ENCODE measurements at places on chromosomes 4 and X.

DNA sequence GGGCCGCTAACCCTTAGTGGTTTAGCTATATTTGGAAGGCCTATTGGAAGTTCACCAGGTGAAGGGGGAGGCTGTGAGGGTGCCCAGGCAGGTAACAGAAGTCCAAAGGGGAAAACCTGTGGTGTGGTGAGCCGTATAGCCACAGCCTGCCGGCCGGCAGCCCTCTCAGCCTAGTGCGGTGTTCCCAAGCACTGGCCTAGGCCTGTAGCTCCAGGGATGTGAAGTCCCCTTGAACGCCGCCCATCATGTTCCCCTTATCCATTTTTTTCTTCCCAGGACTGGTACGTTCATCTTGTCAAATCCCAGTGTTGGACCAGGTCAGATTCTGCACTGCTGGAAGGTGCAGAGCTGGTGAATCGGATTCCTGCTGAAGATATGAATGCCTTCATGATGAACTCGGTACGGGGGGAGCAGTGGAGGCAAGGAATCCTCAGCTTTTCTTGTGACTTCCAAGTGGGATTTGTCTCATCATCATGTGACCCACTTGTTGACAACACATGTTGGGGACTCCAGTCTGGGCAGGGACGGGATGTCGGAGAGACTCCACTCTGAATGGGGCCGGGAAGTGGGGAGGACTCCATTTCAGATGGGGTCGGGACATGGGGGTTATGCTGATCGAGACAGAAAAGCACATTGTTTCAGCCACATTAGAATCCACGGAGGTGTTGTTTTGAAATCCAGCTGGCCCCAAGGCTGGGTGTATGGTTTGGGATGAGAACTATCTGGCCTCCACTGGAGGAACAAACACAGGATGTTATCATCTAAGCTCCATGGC is 39.2 kb upstream of the MSANTD1 start:
- no peak for DNase-seq

DNA sequence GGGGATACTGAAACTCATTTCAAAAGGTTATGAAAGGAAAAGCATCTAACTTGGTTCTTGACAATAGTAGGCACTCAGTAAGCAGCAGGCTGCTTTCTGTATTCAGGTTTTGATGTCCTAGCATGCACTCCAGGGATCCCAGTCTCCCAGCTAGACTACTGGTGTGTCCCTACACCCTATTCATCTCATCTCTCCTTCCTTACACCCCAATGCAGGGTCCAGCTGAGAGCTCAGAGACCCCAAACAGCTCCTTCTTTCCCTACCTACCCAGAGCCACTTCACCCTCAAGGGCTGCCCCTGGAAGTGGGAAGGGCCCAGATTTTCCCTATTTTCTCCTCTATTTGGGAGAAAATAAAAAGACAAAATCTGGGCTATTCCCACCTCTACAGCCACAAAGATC is 1.6 kb upstream of the EFNB1 start:
- DNase-seq: no peak

GRCh38 chr4:180664766-180665368 is 1578.3 kb upstream of the TENM3 start:
- DNase-seq: peak; percentile 82

- DNase-seq: no peak
Observed at GRCh38 chrX:48996969-48997368, 5.1 kb downstream of the GRIPAP1 start.

DNA sequence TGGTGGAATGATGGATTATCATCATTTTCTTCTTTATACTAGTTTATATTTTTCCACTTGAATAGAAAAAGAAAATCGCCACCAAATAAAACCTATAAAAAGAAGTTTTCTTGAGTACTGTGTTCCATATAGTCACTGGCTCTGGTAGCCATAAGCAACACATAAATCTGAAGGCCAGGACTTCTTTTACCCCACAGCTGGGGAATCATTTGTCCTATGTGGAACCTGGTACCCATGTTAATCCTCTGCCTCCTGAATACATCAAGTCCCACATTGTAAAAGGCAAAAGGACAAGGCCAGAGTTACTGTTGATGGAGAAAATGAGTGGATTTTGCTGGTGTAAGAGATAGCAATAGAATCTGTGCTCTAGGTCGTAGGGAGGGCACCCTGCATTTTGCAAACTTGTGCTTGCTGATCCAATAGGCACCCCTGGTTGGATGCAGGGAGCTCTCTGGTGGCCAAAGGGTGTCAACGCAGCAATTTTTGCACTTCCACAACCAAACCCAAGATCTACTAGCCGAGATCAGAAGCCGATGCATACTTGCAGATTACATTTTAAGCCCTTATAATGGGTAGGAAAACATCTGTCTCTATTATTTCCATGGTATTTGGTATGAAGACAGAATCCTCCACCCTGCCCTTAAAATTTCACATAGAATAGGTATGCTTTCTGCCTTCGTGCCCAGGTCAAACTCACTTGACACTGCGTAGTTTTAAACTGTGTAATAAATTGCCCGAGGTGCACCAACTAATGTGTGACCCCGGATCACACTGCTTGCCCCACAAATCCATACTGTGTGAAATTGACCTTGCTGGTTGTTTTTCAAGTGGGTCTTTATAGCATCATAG is 146.2 kb upstream of the SCML1 start:
- peak; percentile 46 for DNase-seq

DNA sequence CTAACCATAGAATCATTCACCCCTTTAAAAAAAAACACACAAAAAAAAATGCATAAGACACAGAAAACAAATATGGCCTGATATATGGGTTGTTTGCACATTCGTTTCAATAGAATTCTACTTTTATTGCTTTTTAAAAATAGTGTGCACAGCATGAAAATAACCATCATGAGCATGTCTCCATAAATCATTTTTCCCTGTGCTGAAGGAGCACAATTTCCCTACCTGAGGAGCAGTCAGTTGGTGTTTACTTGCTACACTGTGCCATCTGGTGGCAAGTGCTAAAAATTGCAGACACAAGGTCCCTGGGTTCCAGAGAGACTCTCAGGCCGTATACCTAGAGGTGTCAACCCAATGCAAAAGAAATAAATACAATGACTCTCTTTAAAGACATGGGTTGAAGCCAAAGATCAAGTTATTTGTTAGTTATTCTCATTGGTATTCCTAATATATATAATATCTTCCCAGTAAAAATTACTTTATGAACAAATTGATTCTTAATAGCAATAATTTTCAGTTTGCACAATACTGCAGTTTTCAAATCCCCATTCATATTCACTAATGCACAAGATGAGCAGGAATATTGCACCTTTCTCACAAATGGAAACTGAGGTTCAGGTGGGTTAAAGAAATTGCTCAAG is 551.4 kb downstream of the IQCM start:
- DNase-seq: peak; percentile 3

- no peak for DNase-seq
Observed at GRCh38 chrX:122133478-122133877, 1050.6 kb upstream of the GRIA3 start.

DNA sequence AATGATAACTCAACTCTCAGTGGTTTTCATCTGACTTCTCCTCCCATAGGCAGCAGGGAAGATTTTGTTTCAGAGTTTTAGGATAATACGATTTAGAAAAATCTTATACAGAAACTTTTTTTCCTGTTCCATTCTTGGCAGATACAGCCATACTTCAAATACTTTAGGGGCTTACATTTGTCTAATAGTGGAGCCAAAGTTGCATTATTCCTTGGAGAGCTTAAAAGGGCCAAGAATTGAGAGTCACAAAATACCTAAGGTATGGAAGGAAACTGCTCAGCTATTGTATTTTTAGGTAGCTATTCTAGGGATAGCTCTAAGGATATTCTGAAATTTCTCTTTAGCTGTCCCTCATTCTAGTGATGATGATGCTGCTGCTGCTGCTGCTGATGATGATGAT is 132.9 kb upstream of the PTCHD1 start:
- DNase-seq: no peak

DNA sequence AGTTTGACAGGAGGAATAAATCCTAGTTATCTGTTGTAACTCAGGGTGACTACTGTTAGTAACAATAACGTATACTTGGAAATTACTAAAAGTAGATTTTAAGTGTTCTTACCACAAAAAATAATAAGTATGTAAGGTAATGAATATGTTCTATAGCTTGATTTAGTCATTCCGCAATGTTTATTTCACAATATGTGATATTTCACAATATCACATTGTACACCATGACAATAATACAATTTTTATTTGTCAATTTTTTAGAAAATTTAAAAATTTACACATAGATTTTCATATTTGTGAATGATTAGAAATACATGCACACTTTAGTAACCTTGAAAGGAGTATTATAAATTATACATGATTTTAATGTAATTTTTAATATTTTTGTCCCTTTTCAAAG is 812.7 kb upstream of the FTHL17 start:
- no peak for DNase-seq

GRCh38 chr4:88706574-88706973 is 8.9 kb upstream of the NAP1L5 start:
- no peak for DNase-seq

GRCh38 chr4:22514001-22514400 is 1.9 kb downstream of the ADGRA3 start:
- DNase-seq: no peak

- DNase-seq: no peak
Observed at GRCh38 chrX:129750971-129751370, 12.2 kb downstream of the XPNPEP2 start.

GRCh38 chrX:57565198-57565597 is 26.6 kb upstream of the ZXDB start:
- DNase-seq: no peak

- DNase-seq: no peak
Observed at GRCh38 chr4:31803526-31804195, 1083.5 kb downstream of the PCDH7 start.

- no peak for DNase-seq
Observed at GRCh38 chr4:336099-336892, 1.3 kb upstream of the ZNF141 start.

DNA sequence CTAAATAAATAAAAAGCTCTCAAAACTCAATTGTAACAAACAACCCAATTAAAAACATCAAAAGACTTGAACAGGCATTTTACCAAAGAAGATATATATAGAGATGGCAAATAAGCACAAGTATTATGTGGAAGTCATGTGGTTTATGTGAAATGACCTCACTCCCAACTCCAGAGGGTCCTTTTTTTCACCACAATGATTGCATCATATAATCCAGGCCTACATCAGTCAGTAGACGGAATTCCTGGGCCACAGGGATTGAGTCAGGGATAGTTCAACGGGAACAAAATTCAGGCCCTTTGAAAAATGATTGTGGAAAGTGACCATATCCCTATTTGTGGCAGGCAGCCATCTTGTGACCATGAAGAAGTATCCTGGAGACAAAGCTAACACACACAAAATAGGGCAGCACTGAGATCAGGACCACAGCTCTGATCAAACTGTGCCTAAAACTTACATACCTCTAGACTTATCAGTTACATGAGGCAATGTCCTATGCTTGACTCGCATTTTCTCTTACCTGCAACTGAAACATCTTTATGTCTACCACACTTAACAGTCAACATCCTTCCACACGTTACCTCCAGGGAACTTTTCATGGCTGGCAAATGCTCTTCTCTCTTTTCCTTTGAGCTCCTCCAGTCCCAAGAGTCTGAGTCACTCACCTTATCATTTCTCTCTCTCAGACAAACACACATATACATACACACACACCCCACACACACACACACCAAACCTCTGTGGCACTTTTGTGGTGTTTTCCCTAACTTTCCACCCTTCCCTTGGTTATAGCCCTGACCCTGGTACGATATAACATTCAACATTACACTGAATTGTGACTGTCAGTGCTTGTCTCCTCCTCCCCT is 113.5 kb downstream of the PHF8 start:
- no peak for DNase-seq

DNA sequence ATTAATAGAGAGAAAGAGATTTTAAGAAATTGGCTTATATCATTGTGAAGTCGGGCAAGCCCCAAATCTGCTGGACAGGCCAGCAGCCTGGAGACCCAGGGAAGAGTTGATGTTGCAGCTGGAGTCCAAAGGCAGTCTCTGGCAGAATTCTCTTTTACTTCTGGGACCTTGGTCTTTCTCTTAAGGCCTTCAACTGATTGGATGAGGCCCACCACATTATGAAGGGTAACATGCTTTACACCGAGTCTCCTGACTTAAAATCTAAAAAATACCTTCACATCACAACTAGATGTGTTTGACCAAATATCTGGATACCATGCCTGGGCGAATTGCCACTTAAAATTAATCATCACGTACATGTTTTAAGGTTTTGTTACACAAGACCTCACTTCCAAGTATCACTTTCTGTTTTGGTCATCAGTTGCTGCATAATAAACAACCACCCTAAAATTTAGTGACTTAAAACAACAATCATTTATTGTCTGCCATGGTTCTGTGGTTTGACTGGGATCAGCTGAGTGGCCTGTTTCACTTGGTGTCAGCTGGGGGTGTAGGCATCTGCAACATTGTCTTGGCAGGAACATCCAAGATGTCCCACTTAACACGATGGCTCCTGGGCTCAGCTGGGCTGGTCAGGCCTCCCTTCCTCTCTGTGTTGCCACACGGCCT is 3.4 kb downstream of the CD38 start:
- no peak for DNase-seq

DNA sequence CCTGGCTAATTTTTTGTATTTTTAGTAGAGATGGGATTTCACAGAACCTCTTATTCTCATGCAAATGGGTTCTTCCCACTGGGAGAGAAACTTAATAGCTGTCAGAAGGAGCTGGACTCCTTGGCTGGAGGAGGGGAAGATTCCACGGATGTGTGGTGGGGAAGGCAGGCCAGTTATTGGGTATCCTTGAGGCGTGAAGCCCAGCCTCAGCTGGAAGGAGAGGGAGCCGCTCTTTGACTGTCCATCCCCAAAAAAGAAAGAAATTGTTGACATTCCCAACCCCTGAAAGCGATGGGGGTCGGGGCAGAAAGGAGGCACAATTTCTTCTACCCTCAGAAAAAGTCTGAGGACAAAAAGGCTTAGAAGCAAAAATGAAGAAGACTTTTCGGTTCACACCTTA is 983.1 kb upstream of the PABPC4L start:
- no peak for DNase-seq

- no peak for DNase-seq
Observed at GRCh38 chr4:37981844-37982720, 21.9 kb downstream of the PTTG2 start.

- DNase-seq: no peak
Observed at GRCh38 chr4:104879367-104879766, 267.3 kb upstream of the TET2 start.

DNA sequence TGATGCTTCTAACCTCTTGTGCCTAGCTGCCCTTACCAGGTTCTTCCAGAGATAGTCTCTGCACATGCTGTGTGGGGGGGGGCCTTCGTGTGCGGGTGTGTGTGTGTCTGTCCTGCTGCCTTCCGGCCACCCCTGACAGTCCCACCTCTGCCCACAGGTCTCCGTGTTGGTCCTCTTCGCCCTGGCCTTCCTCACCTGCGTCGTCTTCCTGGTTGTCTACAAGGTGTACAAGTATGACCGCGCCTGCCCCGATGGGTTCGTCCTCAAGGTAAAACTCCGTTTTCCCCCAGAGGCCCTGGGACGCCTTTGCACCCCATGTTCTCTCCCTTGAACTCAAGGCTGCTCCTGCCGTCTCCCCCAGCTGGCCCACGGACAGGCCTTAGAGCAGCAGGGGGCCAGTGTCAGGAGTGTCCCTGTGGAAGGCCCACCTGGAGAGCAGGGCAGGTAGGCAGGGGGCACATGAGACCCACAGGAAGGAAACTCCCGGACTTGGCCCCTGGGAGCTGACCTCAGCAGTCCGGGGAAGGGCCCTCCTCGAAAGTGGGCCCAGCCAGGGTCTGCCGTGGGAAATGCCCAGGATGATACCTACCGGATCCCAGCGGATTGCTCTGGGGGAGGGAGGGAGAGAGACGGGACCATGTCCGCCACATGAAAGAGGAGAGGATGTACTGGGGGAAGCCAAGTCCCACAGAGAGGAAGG is 22.7 kb downstream of the NSG1 start:
- DNase-seq: no peak
